ENCODE measurements at places on chromosomes 6 and 20.

GRCh38 chr6:25384967-25385366 is 105.8 kb downstream of the CARMIL1 start:
- no peak for DNase-seq

DNA sequence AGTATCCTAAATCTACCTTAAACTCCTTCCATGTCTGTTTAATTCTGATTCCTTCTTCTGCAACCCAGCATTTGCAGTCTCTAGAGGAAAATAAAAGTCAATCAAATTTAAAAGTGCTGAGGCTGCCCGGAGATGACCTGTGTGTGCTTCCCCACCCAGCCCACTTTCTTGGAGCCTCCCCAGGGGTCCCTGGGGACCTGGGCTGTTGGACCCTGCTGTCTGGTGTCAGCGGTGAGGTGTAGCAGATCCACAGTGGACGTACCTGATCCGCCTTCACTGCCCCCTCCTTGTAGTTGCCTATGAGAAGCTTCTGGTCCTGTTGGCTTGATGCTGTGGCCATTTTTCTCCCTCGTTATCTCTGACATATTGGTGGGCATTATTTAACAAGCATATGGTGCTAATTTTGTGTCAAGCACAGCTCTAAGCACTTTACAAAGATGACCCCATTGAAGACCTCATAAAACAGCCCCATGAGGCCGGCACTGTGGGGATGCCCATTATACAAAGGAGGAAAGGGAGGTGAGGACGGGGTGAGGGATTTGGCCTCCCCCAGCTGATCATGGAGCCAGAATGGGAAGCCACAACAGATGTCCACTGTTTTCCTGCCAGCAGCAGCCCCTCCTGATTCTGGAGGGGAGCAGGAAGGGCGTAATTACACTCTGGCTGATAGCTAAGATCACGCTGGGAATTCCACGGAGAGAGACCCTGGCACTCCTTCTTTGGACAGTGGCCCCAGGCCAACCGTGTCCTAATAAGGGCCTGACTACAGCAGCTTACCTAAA is 628.2 kb downstream of the CDH26 start:
- DNase-seq = no peak

GRCh38 chr6:127463056-127463455 is 3.9 kb upstream of the KIAA0408 start:
- no peak for DNase-seq

DNA sequence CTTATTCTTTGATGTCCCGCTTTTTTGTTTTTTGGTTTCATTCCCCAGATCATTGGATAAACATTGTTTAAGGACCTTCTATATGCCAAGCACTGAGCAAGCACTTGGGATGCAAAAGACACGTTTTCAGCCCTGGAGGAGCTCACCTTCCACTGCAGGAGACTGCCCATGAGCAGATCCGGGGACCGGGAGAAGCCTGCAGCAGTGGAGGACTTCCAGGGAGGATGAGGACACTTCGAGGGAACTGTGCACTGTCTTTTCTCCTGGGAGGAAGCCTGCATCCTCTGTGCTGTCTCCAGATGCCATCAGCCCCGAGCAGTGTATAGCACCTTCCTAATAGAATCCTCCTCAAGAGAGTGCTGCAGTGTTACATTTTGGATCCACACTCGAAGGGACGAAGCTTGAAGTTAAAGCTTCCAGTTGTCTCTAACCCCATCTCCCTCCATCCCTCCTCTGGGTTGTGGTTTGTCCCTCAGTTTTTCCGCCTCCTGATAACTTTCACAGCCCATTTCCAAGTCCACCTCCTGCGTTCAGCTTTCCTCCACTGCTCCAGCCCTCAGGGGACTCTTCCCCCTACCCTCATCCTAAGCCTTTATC is 5.8 kb upstream of the KCNG1 start:
- no peak for DNase-seq

DNA sequence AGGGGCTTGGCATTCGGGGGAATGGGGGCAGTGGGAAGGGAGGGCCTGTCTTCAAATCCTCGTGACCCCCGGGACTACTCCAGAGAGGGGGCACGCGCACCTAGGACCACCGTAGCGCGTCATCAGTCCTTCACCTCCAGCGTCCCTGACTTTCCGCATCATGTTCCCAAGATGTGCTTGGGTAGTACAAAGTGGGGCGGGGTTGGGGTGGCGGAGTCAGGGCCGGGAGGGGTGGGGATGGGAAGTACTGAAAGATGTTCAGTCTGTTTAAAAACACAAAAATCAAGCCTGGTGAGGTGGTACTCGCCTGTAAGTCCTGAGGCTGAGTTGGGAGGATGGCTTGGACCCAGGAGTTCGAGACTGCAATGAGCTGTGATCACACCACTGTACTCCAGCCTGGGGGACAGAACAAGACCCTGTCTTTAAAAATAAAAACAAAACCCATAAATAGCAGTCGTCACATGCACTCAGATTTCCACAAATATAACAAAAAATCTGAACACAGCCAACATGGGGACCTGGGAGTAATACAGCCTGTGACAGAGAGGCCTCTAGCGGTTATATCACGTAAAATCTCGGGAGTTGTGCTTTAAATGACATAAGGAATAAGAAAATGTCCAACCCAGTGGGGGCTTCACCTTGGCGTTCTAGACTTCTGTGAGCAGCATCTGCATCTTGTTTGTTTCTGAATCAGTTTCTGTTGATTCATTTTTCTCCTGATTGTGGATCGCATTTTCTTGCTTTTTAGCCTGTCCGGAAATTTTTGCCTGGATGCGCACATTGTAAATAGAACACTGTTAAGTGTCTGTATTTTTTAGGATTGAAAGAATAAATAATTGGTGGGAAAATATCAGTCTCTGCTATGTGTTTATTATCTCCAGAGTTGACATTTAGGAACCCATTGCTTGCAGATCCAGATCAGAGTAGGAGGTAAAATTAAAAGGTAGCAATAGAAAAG is 698 bp upstream of the LRP11 start:
- no peak for DNase-seq

DNA sequence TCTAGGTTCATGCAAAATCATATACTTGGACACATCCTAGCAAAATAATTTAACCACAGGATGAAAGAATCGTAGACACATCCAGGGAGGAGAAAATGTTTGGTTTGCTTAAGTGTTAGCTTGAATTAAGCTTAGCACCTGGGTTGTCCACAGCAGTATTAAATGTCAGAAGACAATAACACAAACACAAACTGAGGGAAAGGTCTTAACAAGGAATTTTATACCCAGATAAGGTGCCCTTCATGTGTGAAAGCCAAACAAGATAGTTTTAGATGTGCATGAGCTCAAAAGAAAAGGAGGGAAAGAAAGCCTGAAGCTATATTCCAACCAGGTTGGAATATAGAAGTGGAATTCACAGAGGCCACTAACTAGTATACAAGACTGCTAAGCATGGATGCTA is 49.1 kb downstream of the SLC23A2 start:
- no peak for DNase-seq

- DNase-seq = no peak
Observed at GRCh38 chr6:79081663-79082062, 3.6 kb upstream of the PHIP start.

- DNase-seq = no peak
Observed at GRCh38 chr6:55652429-55652828, 73.4 kb upstream of the HMGCLL1 start.

DNA sequence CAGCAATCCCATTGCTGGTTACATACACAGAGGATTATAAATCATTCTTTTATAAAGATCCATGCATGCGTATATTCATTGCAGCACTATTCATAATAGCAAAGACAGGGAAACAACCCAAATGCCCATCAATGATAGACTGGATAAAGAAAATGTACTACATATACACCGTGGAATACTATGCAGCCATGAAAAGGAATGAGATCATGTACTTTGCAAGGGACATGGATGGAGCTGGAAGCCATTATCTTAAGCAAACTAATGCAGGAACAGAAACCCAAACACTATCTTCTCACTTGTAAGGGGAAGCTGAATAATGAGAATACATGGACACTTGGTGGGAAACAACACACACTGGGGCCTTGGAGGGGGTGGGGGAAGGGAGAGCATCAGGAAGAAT is 529.7 kb downstream of the TBC1D32 start:
- DNase-seq = no peak

DNA sequence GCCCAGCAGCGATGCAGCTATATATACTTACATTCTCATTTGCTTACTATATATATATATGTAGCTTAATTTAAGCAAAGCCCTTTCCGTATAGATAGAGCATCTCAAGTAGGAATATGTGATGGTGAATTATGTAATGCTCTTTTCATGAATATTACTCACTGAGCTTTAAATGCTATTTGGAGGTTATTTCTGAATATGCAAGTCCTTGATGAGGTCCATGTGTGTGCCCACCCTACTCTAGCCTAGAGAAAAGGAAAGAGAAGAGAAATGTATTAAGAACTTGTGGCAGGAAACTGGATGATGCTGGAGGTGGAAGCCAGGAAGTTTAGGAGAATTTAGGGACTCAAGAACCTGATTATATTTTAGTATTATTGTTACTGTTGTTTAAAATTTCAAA is 63.2 kb downstream of the PHACTR1 start:
- DNase-seq = no peak

- no peak for DNase-seq
Observed at GRCh38 chr6:166551754-166552495, 34.6 kb downstream of the RAMACL start.

DNA sequence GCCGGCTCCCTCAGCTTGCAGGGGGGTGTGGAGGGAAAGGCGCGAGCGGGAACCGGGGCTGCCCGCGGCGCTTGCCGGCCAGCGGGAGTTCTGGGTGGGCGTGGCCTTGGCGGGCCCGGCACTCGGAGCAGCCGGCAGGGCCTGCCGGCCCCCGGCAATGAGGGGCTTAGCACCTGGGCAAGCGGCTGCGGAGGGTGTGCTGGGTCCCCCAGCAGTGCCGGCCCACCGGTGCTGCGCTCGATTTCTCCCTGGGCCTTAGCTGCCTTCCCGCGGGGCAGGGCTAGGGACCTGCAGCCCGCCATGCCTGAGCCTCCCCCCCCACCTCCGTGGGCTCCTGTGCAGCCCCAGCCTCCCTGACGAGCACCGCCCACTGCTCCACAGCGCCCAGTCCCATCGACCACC is 514.5 kb upstream of the GJE1 start:
- no peak for DNase-seq

DNA sequence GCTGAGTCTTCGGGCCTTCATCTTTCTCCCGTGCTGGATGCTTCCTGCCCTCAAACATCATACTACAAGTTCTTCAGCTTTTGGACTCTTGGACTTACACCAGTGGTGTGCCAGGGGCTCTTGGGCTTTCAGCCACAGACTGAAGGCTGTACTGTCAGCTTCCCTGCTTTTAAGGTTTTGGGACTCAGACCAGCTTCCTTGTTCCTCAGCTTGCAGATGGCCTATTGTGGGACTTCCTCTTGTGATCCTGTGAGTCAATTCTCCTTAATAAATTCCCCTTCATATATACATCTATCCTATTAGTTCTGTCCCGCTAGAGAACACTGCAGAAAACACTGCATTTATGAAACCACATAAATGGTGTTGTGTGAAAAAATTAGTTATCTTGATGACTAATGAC is 13.9 kb upstream of the BCLAF1 start:
- DNase-seq = no peak

DNA sequence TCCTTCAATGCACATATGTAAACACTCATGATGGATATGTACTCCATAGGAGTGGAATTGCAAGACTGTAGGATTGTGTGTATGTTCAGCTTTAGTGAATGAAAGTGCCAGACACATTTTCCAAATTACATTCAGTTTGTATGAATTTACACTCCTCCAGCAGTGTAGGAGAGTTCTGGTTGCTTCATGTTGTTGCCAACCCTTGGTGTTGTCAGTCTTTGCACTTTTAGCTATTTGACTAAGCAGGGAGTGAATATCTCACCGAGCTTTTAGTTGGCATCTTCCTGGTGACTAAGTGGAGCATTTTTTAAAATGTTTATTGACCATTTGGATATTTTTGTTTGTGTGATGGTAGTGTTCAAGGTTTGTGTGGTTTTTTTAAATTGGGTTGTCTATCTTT is 23.9 kb downstream of the NKX2-4 start:
- no peak for DNase-seq

DNA sequence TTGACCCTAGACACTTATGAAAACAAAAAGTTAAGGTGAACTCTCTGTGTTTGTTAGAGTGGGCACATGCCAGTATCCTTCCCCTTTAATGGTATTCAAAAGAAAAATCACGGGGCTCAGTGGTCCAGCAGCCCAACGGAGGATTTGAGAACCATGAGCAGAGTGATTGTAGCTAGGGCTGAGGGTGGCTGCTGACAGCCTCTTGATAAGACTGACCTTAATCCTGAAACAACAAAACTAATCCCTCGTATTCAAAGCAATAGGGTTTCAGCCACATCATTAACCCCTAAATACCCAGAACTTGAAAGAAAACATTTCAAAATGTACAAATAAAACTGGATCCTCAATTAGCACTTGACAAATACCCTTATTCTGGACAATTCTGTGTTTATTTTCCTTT is 95.1 kb downstream of the SNAP25 start:
- DNase-seq = no peak

All from AG04450 (cell line).